ENCODE measurements at places on chromosomes 1 and 21.

DNA sequence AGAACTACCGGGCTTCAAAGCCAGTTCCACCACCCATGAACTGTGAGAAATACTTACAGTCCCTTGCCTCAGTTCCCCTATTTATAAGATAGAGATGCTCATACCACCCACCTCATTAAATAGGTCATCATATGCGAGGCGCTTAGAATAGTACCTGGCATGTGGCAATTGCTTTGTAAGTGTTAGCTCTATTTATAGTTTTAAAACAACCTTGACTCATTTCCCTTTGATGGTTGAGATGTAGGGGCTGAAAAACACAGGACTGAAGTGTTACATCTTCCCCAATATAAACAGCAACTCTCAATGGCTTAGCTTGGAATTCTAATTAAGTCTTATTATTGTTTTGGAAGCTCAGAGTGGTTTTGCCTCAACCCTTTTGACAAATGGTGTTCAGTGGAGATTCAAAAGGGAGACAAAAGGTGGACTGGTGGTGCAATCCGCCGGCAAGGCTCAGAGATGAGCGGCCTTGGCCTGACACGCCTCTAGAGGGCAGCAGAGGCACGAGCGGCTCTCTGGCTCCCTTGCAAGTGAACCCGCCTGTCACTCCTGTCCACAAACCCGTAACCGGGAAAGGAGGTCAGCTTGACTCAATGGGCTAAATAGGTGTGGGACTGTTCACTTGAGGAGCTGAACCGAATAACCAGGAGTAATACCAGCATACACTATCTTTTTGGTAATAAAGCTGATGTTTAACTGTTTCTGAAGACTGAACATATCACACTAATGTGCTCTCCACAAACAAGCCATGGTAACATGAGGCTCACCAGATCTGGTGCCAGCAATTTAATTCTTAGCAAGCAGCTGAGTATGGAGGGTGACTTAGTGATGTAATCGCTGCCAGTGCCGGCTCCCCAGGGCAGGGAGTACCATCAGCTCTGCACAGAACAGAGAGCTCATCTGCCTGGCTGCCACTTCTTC, 19.5 kb upstream of the SMYD2 start:
- DNase-seq = peak; percentile 72

DNA sequence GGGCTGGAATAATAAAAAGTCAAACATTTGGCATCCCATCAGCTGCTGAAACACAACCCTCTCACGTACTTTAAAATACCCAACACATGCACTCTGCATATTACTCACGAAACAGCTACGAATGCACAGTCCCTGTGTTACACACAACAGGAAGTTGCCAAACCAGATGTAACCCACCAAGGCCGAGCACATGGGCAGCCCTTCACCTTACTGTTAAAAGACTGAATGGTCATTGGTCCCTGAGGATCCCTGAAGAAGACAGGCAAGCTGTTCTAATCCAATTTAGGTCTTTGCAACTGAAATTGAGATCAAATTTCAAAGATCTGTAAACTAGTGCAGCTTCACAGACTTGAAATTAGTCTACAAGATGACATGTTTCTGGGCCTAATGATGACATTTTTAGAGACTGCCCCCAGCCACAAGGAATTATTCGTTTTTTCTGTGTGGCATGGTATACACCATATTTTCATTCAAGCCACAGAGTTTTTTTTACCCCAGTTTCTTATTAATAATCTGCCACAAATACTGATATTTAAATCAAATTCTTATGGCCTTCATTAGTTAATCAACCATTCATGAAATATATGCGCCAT, 25.6 kb upstream of the IER5 start:
- DNase-seq = no peak

DNA sequence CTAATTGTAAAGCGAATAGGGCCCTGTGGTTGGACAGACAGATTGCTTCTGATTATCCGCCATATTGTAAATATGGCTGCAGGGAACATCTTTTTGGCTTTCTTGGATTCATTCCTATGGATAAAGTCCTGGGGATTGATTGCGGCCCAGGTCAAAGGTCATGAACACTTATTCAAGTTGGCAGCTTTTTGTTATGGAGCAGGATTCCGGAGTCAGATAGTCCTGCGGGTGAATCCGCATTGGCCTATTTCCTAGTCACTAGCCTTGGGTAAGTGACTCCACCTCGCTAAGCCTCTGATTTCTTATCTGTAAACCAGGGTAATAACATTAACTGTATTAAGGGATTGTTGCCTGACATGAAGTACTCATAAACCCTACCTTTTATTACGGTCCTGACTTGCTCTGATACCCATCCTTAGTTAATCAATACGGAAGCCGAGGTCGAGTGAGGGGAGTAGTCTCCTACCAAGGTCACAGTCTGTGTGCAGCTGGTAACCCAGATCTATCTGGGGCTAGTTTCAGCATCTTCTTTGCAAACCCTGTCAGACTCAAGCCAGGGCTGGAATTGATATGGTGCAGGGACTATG, 31.7 kb downstream of the EDN2 start:
- no peak for DNase-seq

GRCh38 chr1:65003316-65003664, 36.9 kb upstream of the JAK1 start:
- DNase-seq = no peak

DNA sequence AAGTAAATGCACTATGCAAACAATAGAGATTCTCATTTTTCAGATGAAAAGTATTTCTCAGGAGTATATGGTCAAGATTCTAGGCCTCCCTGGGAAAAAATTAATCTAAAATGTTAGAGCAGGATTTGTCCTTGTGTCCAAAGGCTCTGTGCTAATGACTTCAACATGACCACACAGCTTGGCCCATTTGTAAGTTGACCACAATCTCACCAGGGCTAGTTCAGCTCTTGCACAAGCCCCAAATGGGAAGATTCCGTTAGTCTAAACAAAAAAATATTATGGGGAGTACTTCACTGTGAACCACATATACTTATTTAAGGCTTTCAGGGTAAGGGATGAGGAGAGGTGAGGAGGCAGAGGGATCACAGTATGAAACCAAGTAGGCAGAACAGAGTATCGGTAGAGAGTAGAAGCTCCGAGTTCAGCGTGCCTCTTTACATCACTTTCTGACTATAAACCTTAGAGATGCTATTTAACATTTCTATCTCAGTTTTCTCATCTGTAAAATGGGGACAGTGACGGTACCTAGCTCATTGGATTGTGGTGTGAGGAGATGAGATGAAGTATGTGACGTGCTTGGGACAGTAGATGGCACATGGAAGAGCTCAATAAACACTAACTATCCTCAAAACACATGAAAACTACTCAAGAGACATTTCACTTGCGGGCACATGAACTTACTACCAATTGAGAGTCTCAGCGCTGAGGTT, 37.8 kb upstream of the CTTNBP2NL start:
- no peak for DNase-seq

- no peak for DNase-seq
Measured at GRCh38 chr1:59707178-59707791, 107.5 kb upstream of the HOOK1 start.

GRCh38 chr1:92583821-92584760, 97.4 kb upstream of the GFI1 start:
- no peak for DNase-seq

GRCh38 chr1:171438441-171438840, 46.9 kb upstream of the PRRC2C start:
- no peak for DNase-seq

DNA sequence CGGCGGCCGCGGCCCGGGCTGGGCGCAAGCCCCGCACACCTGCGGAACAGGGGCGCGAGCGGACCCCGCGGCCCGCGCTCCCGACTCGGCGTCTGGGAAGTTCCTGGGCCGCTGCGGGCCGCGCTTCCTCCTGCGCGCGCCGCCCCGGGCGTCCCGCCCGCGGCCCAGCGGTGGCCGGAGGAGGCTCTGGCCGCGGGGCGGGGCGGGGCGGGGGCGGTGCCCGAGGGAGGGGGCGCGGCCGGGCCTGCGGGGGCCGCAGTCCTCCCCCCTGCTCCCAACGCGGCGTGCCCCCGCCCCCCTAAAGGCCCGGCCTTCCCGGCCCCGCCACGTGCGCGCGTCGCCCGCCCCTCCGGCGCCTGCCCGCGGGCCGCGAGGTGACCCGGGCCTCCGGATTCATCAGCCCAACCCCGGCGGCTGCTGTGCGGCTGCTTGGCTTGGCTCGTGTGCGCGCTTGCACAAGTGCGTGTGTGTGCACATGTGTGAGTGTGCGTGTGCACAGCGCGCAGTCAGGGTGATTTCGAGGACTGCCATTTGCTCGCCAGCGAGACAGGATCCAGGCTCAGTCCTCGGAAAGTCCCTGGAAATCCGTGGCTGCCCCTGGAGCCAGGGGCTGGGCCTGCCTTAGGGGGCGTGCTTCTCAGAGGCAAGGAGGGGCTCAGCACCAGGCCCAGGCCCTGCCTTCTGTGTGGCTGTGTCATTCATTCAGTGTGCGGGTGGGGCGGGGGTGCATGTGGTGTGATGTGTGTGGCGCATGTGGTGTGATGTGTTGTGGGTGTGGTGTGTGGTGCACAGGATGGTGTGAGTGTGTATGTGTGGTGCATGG, at the start of gene C2CD2:
Gene C2CD2, minus strand, starts transcription at position 188 of the 823 bp plus-strand sequence. CDS start 370 bp downstream, outside the sequence.
- DNase-seq = no peak

GRCh38 chr1:207698822-207699483, 52.9 kb upstream of the CD46 start:
- DNase-seq = peak; percentile 50

- DNase-seq = no peak
Measured at GRCh38 chr1:16063226-16063829, 10.1 kb downstream of the FAM131C start.

DNA sequence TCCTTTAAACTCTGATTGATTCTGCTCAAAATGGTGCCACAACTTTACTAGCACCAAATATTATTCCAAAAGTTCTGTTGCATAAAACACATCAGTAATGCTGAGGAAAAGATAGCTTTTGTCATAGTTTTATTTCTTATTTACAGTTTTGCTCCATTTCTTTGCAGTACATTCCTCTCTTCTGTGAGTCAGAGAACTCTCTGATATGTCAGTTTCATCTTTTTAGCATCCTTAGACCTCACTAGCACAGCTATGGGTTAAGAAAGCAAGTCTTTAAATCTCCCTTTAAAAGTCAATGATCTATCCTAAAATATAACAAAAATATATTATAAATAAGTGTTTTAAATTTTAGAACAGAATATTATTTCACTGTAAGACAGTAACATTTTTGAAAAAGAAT, 356.6 kb upstream of the SNX7 start:
- no peak for DNase-seq

- no peak for DNase-seq
Measured at GRCh38 chr1:42433369-42433768, 22.5 kb downstream of the ZMYND12 start.

GRCh38 chr1:150151291-150152181, 1.8 kb downstream of the PLEKHO1 start:
- no peak for DNase-seq

DNA sequence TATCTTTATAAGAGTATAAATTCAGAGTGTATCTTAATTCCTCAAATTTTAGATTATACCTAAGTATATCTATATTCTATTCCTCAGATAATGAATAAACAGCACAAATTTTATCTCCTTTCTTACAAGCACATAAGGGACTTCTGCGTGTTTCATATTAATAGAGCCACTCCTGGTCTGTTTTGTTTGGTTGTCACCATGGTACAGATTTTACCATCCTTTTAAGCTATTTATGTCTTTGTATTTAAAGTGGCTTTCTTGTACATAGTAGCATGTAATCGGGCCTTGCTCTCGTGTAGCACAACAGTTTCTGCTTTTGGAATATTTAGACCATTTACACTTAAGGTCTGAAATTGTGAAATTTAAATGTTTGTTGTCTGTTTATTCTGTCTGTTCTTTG, 52.6 kb upstream of the SLC35A3 start:
- no peak for DNase-seq

DNA sequence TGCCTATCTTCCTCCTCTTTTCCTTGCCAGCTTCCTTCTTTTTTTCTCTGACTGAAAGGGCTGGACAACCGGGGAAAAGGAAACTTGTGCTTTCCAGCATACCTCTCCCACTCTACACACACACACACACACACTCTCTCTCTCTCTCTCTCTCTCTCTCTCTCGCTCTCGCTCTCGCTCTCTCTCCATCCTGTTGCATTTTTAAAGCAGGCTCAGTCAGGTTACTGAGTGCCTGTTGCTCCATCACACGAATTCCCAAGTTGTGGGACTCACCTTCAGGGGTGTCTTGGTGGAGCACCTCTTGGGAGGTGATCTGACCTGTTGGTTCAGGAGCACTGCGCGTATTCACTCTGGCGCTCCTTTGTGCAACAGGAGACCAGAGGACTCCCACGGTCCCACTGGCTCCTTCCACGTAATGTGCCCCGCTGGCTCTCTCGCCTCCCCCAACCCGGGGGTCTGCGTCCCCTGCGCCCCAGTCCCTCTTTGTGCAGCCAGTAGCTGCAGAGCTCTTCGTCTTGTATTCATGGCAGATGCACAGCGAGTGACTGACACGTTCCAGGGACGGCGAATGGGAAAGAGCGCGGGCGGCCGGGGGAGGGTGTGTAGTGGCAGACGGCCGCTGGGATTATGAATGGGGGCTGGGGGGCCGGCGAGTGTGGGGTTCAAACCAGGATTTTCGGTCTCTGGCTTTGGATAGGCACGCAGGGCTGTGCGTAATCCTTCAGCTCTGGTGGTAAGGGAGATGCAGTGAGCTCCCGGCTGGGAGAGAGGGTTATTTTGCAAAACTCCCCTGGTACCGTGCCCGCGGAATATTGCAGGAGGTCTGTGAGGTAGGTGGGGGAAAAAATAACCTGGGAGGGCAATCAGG, 660 bp upstream of the PDE4B start:
- no peak for DNase-seq

GRCh38 chr1:63116016-63116415, 206.4 kb upstream of the FOXD3 start:
- DNase-seq = no peak

DNA sequence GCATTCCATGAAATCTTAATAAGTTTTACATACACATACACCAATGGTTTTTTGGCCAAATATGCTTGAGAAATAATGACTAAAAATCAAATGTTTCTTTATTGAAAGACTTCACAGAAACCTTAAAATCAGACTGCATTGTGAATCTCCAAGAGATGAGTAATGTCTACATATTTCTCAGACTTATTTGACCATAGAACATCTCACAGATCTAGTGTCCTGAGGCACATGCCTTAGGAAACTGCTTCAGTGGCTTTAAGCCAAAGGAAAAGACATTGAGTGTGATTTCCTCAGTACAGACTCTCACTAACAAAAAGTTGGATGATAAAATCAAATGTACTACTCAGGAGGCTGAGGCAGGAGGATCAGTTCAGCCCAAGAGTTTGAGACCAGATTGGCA, 6.2 kb upstream of the C1orf105 start:
- DNase-seq = no peak

DNA sequence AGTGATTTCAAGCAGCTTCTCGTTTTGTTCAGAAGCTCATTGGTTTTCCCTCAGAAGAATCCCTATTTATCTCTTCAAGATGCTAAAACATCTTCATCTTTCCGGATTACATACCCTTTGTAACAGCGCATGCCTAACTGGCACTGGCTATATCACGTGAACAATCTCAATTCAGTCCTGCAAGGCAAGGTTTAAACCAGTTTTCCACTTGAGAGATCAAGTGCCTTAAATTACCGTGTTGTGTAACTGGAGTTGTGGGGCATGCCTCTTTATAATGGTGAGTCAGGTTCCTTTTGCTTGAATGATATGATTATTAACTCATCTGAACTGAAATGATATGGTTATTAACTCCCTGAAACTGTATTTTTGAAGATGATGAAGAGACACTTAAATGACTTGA, 11.0 kb upstream of the ZFP69B start:
- no peak for DNase-seq

- peak; percentile 75 for DNase-seq
Measured at GRCh38 chr1:18997508-18997907, 41.0 kb upstream of the IFFO2 start.
